NCI-H460 (cell line): ENCODE measurements at places on chromosomes 3 and 15. TPM values are rescaled to one million over a fixed set of nuclear protein-coding genes. Genes with fewer than 3 reads are reported as not detected.

The SLC51B gene
- total RNA-seq, result 0.75 and 1.1 TPM in 2 replicates

The ARPP21 gene
- 0.12 TPM in 1 of 2 replicates, not detected in the other for total RNA-seq

The GOLGA8R gene
- 0.81 and 1.2 TPM in 2 replicates for total RNA-seq

The PLAAT1 gene
- total RNA-seq, result 2.2 and 3.7 TPM in 2 replicates

The ST3GAL6 gene
- total RNA-seq, result 1.3 TPM in 1 of 2 replicates, not detected in the other

The EEF1AKMT4 gene
- total RNA-seq, result 15.1 and 15.8 TPM in 2 replicates

The WWTR1 gene
- 43.1 and 48.2 TPM in 2 replicates for total RNA-seq

The ALDH1A3 gene
- total RNA-seq, result 1.4 and 1.9 TPM in 2 replicates

The OR5H15 gene
- total RNA-seq, result not detected in 2 replicates
